ENCODE measurements at places on chromosomes 1 and 21. TPM values are rescaled to one million over a fixed set of nuclear protein-coding genes. Genes with fewer than 3 reads are reported as not detected.

The RWDD3 gene
- 14.2 TPM for total RNA-seq

DNA sequence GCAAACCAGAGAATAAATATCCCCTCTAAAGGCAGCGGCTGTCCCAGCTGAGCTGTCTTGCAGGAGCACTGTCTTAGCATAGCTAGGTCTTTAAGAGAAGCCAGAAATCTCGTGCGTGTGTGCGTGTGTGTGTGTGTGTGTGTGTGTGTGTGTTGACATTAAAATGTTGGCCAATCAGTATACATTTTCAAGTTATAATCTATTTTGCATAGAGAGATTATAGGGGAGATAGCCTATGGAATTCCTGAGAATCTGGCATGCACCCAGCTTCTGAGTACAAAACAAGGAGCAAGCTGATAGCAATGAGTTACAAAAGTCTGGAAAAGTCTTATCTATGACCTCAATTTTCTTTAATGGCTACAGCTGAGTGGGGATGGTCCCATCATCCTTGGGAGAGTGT is 17.7 kb downstream of the METTL13 start:
- DNase-seq = no peak

- DNase-seq = no peak
These were observed 794 bp upstream of the FAM76A start for GRCh38 chr1:27724961-27725373.

The TMEM61 gene
- not detected for total RNA-seq

DNA sequence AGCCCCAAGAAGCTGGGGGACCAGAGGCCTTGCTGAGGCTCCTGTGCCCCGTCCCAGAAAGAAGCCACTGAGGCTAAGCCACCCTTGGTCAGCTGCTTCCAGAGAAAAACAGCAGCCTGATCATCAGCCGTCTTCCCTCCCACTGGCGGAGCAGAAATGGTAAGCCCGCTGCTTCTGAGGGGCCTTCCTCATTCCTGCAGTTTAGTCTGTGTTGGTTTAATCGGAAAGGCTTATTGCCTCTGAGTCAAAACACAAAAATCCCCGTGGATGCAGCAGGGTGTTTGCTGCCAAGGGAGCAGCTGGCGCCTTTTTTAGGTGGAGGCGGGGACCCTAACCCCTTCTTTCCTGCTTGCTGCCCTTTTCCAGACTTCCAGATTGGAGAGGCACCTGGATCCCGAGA is 33.9 kb downstream of the SPSB1 start:
- no peak for DNase-seq

- no peak for DNase-seq
These were observed 5.8 kb upstream of the FMO3 start for GRCh38 chr1:171084870-171085269.

The MANEAL gene
- total RNA-seq = 9.2 TPM

DNA sequence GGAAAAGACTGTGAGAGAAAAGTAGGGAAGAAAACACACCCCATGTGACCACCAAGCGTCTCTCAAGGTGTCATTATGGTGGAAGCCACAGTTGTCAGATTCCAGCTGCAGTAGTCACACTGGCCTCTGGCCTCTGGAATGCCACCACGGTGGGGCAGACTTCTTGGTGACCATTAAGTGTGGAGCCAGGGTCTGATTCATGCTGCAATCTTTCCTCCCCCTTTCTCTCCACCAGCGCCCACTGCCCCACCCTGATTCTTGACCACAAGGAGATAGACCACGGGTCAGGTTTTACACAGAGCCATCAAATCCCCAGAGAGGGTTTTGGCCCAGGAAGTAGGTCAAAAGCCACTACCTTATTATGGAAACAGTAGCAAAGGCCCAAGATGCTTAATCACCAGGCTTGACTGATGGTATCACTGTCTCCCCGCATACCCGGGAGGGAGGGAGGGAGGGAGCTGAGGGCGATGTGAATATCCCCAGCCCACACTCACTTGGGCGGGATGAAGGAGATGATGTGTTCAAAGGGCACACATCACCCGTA is 52.7 kb upstream of the GRHL3 start:
- DNase-seq = no peak

GRCh38 chr1:247115545-247115944 is 11.4 kb upstream of the ZNF669 start:
- no peak for DNase-seq

- DNase-seq = no peak
These were observed 4.7 kb downstream of the C1orf210 start for GRCh38 chr1:43280692-43281091.

DNA sequence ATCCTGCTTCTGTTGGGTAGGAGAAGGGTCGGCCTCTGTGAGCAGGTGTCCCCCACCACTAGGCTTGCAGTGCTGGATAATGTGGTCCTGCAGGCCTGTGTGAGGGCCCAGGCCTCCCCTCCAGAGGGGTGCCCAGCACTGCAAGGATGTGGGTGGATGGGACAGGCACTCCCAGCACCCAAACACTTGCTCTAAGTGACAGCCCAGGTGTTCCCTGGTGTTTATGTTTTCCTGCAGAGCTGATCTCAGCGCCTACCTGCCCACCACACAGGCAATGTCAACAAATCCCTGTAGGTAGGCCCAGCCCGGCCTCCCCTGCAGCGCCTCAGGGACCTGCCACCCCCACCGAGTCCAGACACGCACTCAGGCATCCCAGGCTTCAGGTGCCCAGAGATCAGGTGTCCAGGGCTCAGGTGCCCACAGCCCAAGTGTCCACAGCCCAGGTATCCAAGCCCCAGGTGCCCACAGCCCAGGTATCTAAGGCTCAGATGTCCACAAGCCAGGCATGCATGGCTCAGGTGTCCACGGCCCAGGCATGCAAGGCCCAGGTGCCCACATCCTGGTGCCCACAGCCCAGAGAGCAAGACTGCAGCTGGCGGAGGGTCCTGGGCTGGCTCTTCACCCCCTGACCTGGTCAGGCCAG is 59.2 kb downstream of the WNT9A start:
- DNase-seq = no peak

The MECR gene
- 35.9 TPM for total RNA-seq

DNA sequence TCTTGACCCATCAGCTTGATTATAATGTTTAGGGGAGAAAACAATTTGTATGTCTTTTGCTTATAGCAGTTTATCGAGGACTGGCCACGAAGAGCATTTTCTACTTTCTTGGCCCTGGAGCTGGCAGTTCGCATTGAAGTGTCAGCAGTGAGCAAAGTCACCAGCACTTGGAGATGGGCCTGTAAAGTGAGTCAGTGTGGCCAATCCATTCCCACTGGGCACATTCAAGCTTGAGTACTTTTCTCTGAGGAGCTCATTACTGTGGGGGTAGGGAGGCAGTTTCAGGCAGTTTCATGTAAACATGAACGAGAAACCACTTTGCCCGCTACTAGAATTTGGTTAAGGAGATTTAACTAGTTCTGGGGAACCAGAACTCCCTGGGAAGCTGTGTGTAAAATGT is 164.8 kb downstream of the PRDM2 start:
- DNase-seq = no peak

The GPR37L1 gene
- total RNA-seq = not detected

DNA sequence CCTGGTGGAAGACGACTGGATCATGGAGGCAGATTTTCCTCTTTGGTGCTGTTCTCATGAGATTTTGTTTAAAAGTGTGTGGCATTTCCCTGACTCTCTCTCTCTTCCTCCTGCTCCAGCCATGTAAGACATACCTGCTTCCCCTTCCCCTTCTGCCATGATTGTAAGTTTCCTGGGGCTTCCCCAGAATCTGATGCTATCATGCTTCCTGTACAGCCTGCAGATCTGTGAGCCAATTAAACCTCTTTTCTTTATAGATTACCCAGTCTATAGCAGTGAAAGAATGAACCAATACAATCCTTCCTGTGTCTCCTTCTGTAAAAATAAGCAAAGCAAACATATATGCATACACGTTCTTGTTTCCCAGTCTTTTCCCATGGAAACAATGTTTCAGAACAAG is 273.2 kb downstream of the DYRK1A start:
- DNase-seq = no peak

The PNRC2 gene
- 172 TPM for total RNA-seq

DNA sequence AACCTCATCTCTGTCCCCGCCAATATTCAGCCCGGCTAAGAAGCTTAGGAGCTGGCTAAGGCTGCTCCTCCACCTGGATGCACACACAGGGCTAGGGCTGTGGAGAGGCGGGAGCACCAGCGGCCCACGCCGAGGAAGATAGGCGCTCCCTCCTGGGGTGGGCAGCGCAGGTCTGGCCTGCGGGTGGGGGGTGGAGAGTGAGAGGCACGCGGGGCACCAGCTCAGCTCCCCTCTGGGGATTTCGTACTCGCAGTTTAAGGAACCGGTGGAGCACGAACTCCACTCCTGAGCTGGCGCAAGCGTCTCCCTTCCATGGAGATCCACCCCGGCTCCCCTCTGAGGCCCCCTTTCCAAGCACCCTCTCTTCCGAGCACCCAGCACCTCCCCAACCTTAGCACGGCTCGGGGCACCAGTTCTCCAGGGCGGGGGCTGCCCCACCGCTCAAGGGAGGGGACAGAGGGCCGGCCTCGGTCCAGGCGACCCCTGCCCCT is 433 bp upstream of the KAZN start:
- DNase-seq = no peak

The OR2T29 gene
- total RNA-seq = 3.4 TPM

DNA sequence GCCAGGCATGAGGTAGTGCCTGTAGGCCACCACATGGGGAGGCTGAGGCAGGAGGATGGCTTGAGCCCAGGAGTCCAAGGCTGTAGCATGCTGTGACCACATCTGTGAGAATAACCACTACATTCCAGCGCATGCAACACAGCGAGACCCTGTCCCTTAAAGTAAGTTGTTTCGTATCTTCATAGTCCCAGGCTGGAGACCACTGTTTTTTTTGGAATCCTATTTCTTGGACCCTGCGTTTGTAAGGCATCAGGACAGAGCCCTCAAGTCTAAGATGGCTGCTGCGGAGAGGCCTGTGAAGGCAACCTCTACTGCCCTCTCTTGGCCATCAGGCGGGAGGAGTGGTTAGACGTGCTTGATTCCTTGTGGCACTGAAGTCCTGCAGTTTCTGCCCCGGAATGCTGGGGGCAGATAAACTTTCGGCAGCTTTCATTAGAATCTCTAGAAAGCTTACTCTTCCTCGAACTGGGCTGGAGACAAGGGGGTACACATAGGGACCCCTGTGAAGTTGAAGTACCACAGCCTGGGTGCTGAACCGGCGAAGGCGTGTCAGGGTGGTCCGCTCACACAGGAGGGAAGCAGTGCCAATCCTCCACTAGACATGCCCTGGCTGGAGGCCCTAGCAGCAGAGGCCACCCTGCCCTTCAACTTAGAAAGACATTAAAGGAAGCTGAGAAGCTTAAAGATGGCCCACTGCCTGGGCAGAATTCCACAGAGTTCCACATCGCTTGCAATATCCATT is 36.6 kb downstream of the RABIF start:
- no peak for DNase-seq

DNA sequence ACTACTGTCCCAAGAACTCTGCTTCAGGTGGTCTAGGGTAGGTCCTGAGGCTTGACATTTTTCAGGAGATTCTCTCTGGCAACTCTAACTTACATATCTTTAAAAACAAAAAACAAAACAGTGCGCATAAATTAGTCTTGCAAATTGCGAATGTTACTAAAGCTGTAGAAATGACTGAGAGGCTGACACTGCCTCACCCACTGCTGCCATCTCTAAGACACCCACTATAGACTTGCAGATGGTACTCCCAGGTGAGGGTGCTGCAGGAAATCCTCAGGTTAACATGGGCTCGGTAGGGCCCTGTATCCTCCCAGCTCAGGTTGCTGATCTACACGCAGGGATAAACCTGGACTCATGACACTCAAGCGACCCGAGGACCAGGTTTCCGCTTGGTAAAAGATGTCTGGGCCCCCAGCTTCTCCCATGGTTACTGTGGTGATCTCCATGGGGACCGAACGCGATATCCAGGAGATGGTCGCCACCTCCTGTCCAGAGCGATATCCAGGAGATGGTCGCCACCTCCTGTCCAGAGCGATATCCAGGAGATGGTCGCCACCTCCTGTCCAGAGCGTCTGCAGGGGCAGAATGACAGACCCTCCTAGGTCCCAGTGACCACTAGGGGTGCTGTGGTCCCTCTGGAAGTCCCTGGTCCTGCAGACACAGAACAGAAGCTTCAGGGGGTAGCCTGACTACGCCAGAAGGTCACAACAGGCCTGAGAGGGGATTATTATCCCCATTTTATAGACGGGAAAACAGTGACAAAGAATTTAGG is 16.2 kb upstream of the LY9 start:
- no peak for DNase-seq

- no peak for DNase-seq
These were observed 7.7 kb downstream of the ARHGEF19 start for GRCh38 chr1:16204634-16205333.

DNA sequence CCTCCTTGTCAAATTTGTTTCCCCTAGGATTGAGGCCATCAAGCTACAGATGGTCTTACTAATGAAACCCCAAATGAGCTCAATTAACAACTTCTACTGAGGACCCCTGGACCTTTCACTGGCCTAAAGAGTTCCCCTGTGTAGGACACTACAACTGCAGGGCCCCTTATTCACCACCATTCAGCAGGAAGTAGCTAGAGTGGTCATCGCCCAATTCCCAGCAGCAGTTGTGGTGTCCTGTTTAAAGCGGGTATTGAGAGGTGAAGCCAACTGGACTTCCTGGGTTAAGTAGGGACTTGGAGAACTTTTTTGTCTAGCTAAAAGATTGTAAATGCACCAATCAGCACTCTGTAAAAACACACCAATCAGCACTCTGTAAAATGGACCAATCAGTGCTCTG is 1466.9 kb downstream of the KCNT2 start:
- no peak for DNase-seq

- DNase-seq = no peak
These were observed 630.4 kb downstream of the PTPRC start for GRCh38 chr1:199269241-199269640.

- no peak for DNase-seq
These were observed 22.0 kb downstream of the KCNK1 start for GRCh38 chr1:233635765-233636502.

The AUNIP gene
- 11.1 TPM for total RNA-seq

DNA sequence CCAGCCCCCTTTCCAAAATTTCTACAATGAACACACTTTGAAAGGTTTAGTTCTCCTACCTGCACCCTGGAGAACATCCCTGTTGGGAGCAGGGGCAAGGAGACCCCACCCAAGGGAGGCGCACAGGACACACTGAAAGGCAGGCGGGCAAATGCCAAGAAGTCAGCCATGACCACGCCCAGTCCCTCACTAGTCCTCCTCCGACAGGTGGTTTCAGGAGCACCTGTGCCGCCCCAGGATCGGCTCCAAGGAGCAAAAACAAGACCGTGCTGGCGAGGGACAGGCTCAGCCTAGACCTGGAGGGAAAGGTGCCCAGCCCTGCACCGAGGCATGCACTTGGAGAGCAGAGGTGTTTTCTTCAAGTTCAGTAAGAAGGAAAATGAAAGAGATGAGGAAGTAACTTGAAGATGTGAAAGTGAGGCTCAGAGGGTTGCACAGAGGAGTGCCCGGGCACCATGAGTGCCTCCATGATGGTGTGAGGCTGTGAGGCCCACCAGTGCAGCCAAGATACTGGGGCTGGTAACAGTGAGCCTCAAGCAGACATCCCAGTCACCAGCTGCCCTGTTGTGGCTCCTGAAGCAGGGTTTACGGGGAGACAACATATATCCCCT is 19.6 kb upstream of the NADK start:
- DNase-seq = no peak

- DNase-seq = no peak
These were observed 119.4 kb downstream of the NEK7 start for GRCh38 chr1:198276241-198276640.
